ENCODE measurements at places on chromosomes 13 and 19. TPM values are rescaled to one million over a fixed set of nuclear protein-coding genes. Genes with fewer than 3 reads are reported as not detected.
A peak's percentile ranks its signal among the peaks of the same experiment; 100 is the strongest.

GRCh38 chr13:43303033-43303729 lies 279.8 kb downstream of the DNAJC15 start:
- peak; percentile 69 for DNase-seq

DNA sequence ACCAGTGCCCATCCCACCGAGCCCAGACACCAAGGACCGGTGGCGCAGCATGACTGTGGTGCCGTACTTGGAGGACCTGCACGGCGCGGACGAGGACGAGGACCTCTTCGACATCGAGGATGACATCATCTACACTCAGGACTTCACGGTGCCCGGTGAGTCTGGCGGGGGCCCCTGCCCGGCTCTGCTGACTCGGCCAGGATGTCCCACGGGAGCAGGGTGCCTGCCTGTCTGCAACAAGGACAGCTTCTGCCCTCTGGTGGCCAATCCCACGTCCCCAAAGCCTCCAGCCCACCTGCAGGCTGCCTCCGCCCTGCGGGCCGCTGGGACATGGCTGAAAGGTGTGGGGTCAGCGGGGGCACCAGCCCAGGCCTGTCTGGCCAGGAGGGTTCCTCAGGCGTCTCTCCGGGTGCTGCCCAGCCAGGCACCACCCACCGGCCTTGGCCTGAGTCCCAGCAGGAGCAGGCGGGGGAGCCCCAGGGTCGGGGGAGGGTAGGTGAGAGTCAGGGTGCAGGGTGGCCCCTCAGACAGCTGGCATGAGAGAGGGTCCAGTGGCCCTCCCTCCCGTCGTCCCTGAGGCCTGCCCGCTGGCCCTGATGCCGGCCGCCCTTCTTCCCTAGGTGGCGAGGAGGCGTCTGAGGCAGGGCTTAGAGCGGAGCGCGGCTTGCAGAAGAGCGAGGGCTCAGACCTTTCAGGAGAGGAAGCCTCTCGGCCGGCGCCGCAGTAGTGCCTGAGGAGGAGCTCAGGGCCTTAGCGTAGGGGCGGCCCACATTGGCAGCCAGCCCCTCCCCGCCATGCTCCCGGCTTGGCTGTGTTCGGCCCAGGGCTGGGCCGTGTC lies 14.6 kb downstream of the CBARP start:
- no peak for DNase-seq

GRCh38 chr19:1111641-1112267 lies 8.0 kb downstream of the GPX4 start:
- DNase-seq: no peak

GRCh38 chr13:42973581-42973980 lies 18.5 kb downstream of the EPSTI1 start:
- no peak for DNase-seq

DNA sequence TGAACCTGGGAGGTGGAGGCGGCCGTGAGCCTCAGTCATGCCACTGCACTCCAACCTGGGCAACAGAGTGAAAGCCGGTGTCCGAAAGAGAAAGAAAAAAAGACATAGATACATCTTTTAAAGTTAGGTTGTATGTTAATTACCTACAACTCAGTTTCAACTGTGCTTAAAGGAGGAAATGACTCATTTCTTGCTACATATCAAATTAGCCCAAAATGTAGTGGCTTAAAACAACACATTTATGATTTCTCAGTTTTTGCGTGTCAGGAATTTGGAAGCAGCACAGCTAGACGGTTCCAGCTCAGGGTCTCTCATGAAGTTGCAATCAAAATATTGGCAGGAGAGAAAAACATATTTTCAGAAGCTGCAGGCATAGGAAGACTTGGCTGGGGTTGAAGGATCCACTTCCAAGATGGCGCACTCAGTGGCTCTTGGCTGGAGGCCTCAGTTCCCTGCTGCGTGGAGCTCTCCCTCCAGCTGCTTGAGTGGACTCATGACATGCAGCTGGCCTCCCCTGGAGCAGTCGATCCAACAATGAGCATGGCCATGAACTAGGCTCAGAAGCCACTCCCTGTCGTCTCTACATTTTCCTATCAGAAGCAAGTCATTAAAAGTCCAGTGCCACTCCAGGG lies 7.1 kb downstream of the LDLR start:
- peak; percentile 93 for DNase-seq

DNA sequence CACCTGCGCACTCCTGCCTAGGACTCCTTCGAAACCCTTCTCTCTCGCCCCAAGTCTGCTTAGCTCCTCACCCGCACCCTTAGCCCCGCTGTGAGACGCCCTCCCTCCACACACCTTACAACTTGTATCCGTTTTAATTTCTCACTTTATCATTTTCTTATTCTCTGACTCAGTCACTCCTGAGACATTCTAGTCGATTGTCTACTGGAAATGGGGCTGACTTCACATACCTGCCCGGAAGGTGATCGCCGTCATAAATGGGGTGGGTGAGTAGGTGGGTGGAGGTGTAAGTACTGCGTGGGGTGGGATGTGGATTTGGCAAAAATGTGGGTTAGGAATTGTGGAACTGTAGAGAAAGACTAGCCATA lies 714 bp downstream of the NDFIP2 start:
- DNase-seq: peak; percentile 10

GRCh38 chr19:6378041-6378440 lies 2.3 kb upstream of the PSPN start:
- DNase-seq: no peak

- no peak for DNase-seq
These were observed 98.2 kb downstream of the SIPA1L3 start for GRCh38 chr19:38005224-38005614.

DNA sequence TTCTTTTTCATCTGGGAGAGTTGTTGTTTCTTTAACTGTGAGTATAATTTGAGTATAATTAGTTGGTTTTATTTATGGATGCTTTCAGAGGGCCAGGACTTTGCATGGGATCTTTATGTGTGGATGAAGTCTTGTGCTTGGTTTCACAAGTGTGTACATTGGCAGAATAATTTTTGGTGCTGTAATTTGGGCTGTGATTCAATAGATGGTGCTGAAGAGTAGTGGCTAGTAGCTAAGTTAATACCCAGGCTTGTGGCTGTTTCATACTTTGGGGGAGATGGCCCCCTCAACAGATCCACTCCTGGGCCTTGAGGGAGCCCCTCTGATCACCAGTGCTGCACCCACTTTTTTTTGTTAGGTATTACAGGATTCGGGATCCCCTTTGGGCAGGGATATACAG lies 1142.4 kb downstream of the SLITRK1 start:
- DNase-seq: no peak

DNA sequence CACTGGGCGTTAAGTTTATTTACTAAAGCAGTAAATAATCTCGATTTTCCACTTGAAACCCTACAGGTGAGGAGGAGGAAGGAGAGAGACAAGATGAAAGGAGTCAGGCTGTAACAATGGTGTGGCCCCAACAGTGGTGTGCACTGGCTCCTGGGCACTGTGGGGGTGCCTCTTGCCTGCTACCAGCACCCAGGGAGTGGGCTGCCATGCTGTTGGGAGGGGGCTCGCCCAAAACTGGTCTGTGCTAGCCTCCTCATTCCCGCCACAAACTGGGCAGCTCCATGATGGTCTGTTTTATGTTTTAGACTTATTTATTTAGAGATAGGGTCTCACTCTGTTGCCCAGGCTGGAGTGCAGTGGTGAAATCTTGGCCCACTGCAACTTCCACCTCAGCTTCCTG lies 49.8 kb upstream of the SLC7A9 start:
- DNase-seq: no peak

GRCh38 chr13:105514401-105514800 lies 1021.1 kb downstream of the EFNB2 start:
- DNase-seq: no peak

Gene GPC6
- total RNA-seq: 10.9 TPM

Gene FRY
- total RNA-seq: 19.9 TPM

Gene ZNF100
- total RNA-seq: 11.4 TPM

Gene NUCB1
- 97.8 TPM for total RNA-seq
